ENCODE measurements at places on chromosomes 3 and 15.

GRCh38 chr15:64635499-64636495, 139.6 kb downstream of the RBPMS2 start:
- no peak for DNase-seq

- DNase-seq, result no peak
Measured at GRCh38 chr3:156359368-156359767, 195.5 kb downstream of the SSR3 start.

DNA sequence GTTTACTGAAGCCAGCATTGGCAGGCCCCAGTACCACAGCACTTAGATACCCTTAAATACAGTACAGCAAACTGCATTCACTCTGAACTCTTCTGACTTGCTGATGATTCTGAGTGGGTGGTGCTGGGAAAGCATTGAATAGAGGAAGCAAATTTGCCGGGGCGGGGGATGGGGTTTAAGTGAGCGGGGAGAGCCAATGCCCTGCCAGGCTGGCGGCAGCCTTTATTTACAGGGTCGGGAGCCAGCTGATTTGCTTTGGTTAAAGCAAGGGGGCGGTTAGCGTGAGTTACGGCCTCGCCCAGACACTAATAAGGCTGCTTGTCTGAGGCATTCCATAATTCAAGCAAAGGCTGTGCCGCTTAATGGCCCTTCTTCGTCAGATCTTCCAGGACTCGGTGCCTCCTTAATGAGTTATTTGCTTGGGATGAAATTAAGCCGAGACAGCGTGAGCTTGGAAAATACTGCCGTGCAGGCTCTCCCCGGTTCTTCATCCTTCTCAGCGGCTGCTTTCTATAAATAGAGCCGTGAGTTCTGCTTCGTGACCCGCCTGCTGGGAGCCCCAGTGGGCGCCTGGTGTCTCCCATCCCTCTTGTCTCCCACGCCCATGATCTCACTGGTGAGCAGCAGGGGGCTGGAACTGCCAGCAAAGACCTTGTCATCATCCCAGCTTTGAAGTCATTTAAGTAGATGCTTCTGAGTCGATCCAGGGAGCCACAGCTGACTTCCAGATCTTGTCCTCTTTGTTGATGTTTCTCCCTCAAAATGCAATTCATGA, 25.8 kb downstream of the SPSB4 start:
- peak; percentile 86 for DNase-seq

- DNase-seq, result no peak
Measured at GRCh38 chr3:106510206-106510605, 641.4 kb upstream of the CBLB start.

DNA sequence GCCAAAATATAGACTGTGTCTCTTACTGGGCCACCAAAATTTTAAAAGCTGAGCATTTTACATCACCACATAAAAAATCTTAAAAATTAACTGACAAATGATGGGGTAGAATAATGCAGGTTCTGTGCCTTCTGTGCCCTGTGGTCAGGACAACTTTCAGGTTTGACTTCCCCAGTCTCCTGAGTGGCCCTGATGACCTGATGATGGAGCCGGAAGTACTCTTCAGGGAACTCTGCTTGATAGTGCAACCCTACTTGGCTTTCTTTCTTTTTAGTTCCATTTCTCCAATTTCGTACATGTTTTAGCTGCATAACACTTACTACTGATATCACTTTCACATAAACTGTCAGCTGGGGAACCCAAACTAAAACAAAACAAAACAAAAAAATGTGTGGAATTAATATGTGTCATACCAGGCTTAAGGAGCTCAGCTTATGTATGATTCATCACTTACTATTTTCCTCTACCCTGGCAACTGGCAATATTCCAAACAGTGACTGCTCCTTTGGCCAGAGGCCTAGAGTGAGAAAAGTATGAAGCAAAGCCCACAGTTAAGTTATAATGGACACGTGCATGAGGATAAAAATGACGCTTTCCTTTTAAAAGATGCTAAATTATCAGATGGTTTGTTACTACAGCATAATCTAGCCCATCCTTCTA, 194.3 kb downstream of the BCHE start:
- no peak for DNase-seq

- peak; percentile 15 for DNase-seq
Measured at GRCh38 chr15:101242160-101242998, 9.5 kb downstream of the CHSY1 start.

DNA sequence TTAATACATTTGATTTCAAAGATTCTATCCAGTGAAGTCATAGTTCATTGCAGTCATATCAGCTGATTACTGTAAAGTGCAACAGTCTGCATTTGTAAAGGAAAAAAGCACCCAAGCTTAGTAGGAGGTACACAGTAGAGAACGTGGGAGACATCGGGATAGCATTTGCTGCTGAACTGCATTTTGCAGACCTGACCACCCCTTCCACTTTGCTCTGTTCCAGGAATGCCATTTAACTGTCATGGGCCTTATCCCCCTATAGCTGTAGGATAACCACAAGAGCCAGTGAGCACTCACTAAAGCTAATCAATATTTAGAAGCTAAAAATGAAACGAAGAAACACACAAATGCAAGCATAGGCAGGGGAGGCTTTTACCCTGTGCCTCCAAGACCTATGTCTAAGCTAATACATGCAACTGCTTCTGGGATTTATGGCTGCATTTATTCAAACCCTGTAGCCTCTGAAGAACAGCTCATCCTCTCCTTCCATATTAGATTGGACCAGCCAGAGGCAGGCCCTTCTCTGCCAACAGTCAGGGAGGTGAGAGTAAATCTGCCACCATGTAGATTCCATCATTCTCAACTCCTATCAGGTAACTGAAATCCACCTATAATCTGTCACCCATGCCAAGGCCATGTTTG, 23.0 kb downstream of the TNIK start:
- no peak for DNase-seq

GRCh38 chr3:100113723-100114412, 433 bp downstream of the FILIP1L start:
- no peak for DNase-seq

DNA sequence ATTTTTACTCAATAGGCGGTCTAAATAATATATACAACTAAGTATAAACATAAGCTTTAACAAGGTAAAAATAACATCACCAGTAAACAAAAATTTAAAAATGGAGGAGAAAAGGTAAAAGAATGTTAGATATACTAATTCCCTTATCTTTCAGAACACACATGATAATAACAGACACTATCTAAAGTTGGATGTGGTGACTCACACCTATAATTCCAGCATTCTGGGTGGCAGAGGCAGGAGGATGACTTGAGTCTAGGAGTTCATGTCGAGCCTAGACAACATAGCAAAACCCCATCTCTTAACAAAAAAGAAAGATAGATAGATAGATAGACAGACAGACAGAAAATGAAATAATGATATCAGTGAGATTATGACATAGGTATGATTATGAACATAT, 85.1 kb downstream of the STAG1 start:
- DNase-seq, result no peak

GRCh38 chr3:10556312-10556711, 50.9 kb upstream of the ATP2B2 start:
- DNase-seq, result no peak

DNA sequence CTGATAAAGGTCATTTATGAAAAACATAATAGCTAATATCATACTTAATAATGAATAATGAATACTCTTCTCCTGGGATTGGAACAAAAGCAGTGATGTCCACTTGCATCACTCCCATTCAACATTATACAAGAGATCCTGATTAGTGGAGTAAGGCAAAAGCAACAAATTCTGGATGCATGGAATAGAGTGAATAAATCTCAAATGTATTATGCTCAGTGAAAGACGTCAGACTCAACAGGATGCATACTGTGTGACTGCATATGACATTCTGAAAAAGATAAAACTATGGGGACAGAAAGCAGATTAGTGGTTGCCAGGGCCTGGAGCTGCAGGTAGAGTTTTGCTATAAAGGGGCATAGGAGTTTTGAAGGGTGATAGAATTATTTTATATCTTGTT, 77.6 kb upstream of the ZBTB20 start:
- DNase-seq, result no peak

- DNase-seq, result peak; percentile 58
Measured at GRCh38 chr3:39990532-39990931, 181.1 kb downstream of the MYRIP start.

DNA sequence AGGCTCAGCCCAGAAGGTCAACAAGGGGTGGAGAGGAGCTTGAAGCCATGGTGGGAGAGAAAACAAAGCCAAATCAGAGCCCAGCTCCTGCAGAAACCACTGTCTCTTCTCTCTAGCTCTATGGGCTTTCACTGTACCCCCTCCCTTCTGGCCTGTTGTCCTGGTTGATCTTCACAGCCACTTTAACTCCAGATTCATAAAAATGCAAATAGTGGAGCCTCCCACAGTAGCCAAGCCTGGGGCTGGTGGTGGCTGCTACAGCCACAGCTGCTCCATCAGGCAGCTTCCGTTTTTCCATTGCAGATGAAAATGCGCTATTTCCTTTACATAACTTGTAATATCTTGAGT, 20.7 kb upstream of the CAV3 start:
- no peak for DNase-seq

DNA sequence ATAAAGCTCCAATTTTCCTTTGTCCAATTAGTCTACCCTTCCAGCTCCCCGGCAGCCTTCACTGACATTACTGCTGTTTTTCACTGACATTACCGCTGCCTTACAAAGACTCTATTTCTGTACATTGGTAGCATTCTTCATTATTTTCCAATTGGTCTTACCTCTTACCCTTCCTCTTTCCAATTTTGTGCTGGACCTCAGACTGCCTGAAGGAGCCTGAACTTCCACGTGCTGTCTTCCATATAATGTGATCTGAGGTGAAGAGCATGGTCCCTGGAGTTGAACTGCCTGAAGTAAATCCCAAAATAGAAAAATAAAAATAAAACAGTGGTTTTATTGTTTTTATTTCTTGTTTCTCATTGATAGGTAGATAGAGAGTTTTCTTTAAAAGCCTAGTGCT, 9.2 kb upstream of the TNIK start:
- no peak for DNase-seq

GRCh38 chr15:29986946-29987345, 95.8 kb upstream of the GOLGA8J start:
- DNase-seq, result no peak
